ENCODE measurements at places on chromosomes 2 and 18. TPM values are rescaled to one million over a fixed set of nuclear protein-coding genes. Genes with fewer than 3 reads are reported as not detected.

TEX44 gene
- total RNA-seq = not detected

CHRND gene
- not detected for total RNA-seq

HOXD1 gene
- not detected for total RNA-seq

DNA sequence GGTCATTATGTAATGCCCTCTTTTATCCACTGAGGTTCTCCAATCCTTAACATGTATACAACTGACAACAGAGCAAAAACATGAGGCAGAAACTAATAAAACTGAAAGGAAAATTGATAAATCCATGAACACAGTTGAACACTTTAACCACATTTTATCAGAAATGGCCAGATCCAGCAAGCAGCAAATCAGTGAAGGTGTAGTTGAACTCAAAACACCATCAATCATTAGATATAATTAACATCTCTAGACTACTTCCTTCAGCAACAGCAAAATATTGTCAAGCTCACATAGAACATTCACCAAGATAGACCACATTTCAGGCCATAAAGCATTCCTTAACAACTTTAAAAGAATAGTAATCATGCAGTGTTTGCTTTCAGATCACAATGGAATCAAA, 72.9 kb downstream of the HS6ST1 start:
- DNase-seq = no peak

- DNase-seq = no peak
These were observed 649.1 kb downstream of the NYAP2 start for GRCh38 chr2:226048611-226049010.

- DNase-seq = no peak
These were observed 414.4 kb upstream of the ETAA1 start for GRCh38 chr2:66982766-66983165.
